Activated CD4-positive, alpha-beta T cell treated with anti-CD3 and anti-CD28 coated beads, Interleukin-2, amount 10 ng/mL, durations not matched to agents 24 days and 14 days (primary cell): ENCODE measurements at places on chromosomes 7 and 10. TPM values are rescaled to one million over a fixed set of nuclear protein-coding genes. Genes with fewer than 3 reads are reported as not detected.

GRCh38 chr7:93148144-93148543 lies at the start of gene SAMD9L:
TSS of gene SAMD9L (minus strand) at chr7:93148385. CDS start at chr7:93135971, 12,414 bp downstream.
- peak within 1 kb of the TSS; percentile 94 for H3K27ac ChIP-seq
- H3K36me3 ChIP-seq: peaks cover 23% of the 10 kb centered on the region
- peak; percentile 71 for DNase-seq
- H3K27me3 ChIP-seq: no peaks in the 10 kb centered on the region

DNA sequence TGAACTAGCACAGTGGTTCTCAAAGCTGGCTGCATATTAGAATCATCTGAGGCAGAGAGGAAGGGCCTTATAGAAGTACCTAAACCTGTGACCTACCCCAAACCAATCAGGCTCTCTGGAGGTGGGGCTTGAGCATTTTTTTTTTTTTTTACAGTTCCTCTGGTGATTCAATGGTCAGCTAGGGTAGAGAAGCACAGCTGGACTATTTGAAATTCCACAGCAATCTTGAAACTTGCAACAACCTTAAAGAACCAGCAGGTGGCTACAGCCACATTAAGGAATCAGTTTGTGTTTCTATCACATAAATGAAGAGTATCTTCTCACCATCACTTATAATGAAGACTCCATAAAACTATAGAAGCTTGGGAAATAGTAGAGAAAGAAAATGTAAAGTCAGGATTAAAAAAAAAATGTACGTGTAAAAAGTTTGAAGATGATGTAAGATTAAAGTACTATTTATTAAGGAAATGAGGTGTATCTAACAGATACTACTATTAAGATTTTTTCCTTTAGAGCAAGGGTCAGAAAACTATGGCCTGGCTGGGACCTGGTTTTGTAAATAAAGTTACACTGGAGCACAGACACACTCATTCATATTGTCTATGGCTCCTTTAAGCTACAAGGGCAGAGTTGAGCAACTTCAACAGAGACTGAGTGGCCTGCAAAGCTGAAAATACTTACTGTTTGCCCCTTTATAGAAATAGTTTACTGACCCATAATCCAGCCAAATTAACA lies 3.8 kb downstream of the RTKN2 start:
- no peak overlapping the region for H3K4me3 ChIP-seq
- H3K36me3 ChIP-seq: no peaks in the 10 kb centered on the region
- H3K27me3 ChIP-seq: peaks cover 15% of the 10 kb centered on the region
- no peak overlapping the region for H3K27ac ChIP-seq
- H3K4me1 ChIP-seq: peaks cover 20% of the 10 kb centered on the region

The NPSR1 gene
- not detected in 2 replicates for total RNA-seq

- H3K4me3 ChIP-seq: no peak overlapping the region
- no peak overlapping the region for H3K27ac ChIP-seq
- H3K36me3 ChIP-seq: no peaks in the 10 kb centered on the region
- H3K27me3 ChIP-seq: peaks cover 2% of the 10 kb centered on the region
- no peak for DNase-seq
- no peaks in the 10 kb centered on the region for H3K4me1 ChIP-seq
These were observed 214.1 kb downstream of the HERPUD2 start for GRCh38 chr7:35480806-35481205.

DNA sequence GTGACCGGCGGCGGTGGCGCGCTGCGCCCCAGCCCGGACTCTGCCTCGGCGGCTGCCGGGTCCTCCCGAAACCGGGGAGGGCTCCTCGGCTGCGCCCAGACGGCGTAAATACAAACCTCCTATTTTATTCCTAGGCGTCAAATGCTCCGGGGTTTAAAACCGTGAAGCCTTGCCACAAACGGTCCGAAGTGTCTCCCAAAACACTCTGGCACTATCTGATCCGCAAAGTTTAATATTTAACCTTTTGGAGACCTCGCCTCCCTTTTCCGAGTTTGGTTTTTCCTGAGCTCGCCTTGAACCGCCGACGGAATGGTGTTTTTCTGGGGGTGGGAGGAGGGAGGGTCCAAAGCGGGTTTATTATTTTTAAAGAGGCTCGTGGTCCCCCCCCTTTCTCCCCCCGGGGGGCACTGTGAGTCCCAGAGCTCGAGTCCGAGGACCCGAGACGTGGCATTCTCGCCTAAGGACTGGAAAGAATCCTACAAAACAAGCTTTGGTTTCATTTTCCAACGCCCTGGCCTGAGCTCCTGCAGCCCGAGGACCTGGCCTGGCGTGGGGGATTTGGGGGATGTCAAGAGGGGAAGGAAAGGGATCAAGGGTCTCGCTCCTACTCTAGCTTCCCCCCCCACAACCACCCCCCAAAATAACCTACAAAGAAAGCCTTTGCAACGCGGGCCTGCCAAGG lies 1.8 kb downstream of the TNRC18 start:
- H3K4me3 ChIP-seq: peak overlapping the region; percentile 68
- peaks cover 63% of the 10 kb centered on the region for H3K27me3 ChIP-seq
- peaks cover 17% of the 10 kb centered on the region for H3K4me1 ChIP-seq
- DNase-seq: peak; percentile 71
- H3K36me3 ChIP-seq: peaks cover 1% of the 10 kb centered on the region

DNA sequence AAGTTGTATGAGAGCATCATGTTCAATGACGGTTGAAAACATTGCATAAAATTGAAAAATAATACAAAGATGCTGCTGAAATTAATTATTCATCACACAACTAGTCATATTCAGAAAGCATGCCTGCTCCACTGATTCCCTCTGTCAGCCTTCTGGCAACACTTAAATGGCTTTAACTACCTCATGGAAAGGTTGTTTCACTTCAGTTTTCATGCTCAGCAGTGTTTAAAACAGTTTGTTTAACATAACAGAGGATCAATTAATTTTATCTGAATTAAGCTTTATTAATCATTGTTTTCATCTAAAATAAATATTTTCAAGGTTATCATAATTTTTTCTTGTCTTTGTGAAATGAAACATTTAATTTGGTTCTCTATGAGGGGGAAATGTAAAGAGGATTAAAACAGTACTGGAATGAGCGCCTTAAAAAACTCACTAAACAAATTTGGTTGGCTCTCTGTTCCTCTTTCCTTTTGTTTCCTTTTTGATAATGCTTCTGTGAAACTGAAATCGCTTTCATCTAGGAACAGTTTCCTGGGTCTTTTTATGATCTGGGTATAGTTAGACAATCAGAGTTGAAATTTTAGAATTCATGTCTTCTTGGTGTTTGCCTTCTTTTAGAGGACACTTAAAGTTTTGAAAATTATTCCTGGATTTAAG lies 427.4 kb downstream of the SH2D4B start:
- no peaks in the 10 kb centered on the region for H3K4me1 ChIP-seq
- H3K4me3 ChIP-seq: no peak overlapping the region
- no peaks in the 10 kb centered on the region for H3K36me3 ChIP-seq
- no peak for DNase-seq

DNA sequence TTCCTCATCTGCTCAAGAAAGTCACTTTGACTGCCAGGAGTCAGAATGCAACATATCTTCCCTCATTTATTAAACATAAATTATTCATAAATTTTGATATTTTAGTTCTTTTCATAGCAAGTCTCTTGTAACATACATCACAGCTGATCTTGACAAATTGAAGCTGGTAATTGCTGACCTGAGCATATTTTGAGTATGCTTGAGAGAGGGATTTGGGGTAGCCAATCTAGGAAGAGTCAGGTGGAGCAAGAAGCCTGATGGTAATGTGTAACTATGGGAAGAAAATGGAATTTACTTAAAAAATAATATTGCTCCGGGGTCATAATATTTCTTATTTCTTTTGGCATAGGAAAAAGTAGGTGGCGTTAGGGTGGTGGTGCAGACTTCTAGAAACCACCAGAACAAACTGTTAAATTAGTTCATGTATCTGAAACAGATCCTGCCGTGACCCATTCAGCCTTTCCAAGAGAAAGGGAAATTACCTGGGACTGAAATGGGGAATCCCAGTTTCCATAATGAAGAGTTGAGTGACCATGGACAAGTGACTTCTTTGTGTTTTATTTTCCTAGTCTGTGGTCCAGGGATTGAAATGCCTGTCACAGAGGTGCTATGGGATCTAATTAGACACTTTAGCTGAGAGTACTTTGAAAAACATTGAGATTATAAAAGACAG lies 12.9 kb downstream of the CPED1 start:
- no peak overlapping the region for H3K27ac ChIP-seq
- no peaks in the 10 kb centered on the region for H3K36me3 ChIP-seq
- DNase-seq: no peak
- peaks cover 6% of the 10 kb centered on the region for H3K4me1 ChIP-seq
- H3K4me3 ChIP-seq: no peak overlapping the region

DNA sequence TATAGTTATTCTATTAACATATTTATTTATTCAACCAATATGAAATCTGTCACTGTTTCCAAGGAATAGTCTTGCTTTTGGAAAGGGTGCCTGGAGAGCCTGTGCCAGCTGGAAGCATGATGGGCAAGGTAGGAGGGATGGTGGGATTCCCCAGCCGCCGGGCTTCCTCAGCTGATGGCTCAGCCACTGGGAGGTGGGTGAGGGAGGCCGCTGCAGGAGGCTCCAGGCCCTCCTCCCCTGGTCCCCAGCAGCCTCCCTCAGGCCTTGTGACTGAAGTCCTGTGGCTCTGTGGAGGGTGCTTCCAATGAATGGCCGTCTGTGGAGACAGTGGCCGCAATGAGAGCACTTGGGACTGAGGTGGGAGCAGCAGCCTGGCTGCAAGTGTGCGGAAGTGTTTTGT lies 27.0 kb downstream of the SPAG6 start:
- peaks cover 23% of the 10 kb centered on the region for H3K4me1 ChIP-seq
- H3K4me3 ChIP-seq: no peak overlapping the region
- peaks cover 4% of the 10 kb centered on the region for H3K27me3 ChIP-seq
- no peak for DNase-seq

DNA sequence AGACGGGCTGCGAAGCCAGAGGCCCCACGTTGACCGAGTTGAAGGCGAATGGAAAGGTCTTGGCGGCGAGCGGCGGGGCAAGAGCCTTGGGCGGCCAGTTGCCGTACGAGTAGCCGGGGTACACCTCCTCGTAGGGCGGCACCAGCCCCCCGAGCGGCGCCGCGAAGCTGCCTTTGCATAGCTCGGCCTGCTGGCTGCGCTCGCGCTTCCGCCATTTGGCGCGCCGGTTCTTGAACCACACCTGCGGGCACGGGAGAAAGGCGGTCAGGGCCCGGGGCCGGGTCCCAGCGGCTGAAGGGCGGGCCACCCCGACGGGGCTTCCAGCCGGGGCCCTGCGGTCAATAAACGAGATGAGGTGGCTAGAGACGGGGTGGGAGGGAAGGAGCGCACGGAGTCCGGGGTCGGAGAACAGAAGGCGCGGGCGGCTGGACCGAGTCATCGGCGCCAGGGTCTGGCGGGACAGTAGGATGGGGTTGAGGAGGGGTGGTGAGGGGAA lies 4.8 kb downstream of the ELOVL3 start:
- H3K4me1 ChIP-seq: peaks cover 16% of the 10 kb centered on the region
- H3K4me3 ChIP-seq: peak overlapping the region; percentile 81
- no peaks in the 10 kb centered on the region for H3K36me3 ChIP-seq

- peaks cover 3% of the 10 kb centered on the region for H3K27me3 ChIP-seq
- H3K4me3 ChIP-seq: no peak overlapping the region
- H3K27ac ChIP-seq: no peak overlapping the region
- H3K36me3 ChIP-seq: no peaks in the 10 kb centered on the region
- DNase-seq: no peak
These were observed 64.2 kb upstream of the PRKAR2B start for GRCh38 chr7:106980358-106980685.

DNA sequence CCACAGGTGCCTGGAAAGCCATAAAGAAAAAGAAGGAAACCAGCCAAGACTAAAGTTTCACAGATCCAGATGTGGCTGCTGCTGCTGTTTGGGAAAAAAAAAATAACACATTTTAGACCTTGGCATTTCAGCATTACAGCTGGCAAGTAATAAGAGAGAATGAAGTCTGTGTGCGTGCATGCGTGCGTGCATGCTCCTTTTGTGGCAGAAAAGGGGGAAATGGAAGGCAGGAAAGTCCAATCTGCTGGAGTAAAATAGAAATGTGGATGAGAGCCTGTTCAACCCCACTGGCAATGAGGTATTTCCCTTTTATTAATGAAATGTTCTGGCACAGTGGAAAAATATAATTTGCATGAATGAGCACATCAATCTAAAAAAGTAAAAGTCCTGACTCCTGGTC lies 137.0 kb upstream of the SEMA3A start:
- DNase-seq: no peak
- no peak overlapping the region for H3K4me3 ChIP-seq
- no peaks in the 10 kb centered on the region for H3K36me3 ChIP-seq
- no peaks in the 10 kb centered on the region for H3K27me3 ChIP-seq
- H3K27ac ChIP-seq: no peak overlapping the region
- no peaks in the 10 kb centered on the region for H3K4me1 ChIP-seq

- H3K27me3 ChIP-seq: no peaks in the 10 kb centered on the region
- H3K4me1 ChIP-seq: no peaks in the 10 kb centered on the region
- H3K4me3 ChIP-seq: no peak overlapping the region
- H3K27ac ChIP-seq: no peak overlapping the region
These were observed 488.5 kb downstream of the MDFIC start for GRCh38 chr7:115410434-115410820.

DNA sequence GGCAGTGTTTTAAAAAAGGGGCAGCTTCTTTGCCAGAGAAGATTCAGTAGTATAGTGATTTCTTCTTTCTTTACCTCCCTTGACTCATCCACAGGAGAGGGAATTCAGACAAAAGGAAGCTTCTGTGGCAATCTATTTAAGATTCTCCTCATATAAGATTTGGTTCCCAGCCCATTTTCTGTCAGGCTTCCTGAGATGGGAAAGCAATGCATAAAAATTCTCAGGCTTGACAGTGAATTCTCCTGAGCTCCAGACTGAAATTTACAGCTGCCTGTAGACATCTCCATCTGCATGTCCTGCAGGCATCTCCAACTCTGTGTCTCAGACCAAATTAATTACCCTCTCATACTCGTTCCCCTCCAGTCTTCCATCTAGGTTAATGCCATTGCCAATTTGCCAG lies 72.8 kb downstream of the TSPAN12 start:
- DNase-seq: peak; percentile 16
- peaks cover 8% of the 10 kb centered on the region for H3K27me3 ChIP-seq
- H3K27ac ChIP-seq: no peak overlapping the region
- no peaks in the 10 kb centered on the region for H3K36me3 ChIP-seq

- H3K4me3 ChIP-seq: no peak overlapping the region
- H3K27ac ChIP-seq: no peak overlapping the region
- H3K36me3 ChIP-seq: no peaks in the 10 kb centered on the region
- no peaks in the 10 kb centered on the region for H3K27me3 ChIP-seq
These were observed 3.5 kb upstream of the CFAP58 start for GRCh38 chr10:104350127-104350635.

GRCh38 chr10:103740611-103741010 lies 114.8 kb downstream of the SH3PXD2A start:
- H3K27me3 ChIP-seq: no peaks in the 10 kb centered on the region
- DNase-seq: no peak
- no peaks in the 10 kb centered on the region for H3K36me3 ChIP-seq
- no peak overlapping the region for H3K4me3 ChIP-seq
- peaks cover 22% of the 10 kb centered on the region for H3K4me1 ChIP-seq
- H3K27ac ChIP-seq: no peak overlapping the region

- DNase-seq: no peak
- no peak overlapping the region for H3K27ac ChIP-seq
- H3K4me3 ChIP-seq: no peak overlapping the region
These were observed 34.0 kb upstream of the CCDC7 start for GRCh38 chr10:32411797-32412498.
